CD4-positive, alpha-beta T cell (primary cell): ENCODE measurements at places on chromosomes 3 and 15.

- DNase-seq = no peak
Observed at GRCh38 chr3:128091586-128091985, 32.0 kb downstream of the RUVBL1 start.

- DNase-seq = no peak
Observed at GRCh38 chr3:45154641-45155147, 8.5 kb upstream of the CDCP1 start.

DNA sequence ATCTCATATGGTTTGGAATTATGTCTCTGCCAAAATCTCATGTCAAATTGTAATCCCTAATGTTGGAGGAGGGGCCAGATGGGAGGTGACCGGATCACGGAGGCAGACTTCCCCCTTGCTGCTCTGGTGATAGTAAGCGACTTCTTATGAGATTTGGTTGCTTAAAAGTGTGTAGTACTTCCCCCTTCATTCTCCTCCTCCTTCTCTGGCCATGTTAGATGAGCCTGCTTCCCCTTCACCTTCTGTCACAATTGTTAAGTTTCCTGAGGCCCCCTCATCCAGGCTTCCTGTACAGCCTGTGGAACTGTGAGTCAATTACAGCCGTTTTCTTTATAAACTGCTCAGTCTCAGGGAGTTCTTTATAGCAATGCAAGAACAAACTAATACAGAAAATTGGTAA is 51.1 kb downstream of the NEDD4 start:
- no peak for DNase-seq

DNA sequence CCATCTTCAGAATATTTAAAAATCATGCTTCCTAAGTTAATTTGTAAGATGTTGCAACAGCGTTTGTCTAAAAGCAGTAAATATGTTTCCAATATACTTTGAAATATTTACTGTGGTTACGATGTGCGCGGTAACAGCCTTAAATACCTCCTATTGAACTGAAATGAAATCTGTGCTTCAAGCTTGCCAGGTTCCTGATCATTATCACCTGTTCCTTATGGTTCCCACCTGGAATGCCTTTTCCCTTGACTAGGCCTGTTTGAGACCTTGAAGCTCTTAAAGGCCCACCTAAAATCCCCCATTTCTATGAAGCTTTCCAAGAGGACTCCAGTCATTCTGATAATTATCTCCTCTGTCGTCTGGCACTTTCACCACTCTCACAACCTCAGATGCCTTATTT is 146.7 kb downstream of the NAALADL2 start:
- DNase-seq = no peak

- no peak for DNase-seq
Observed at GRCh38 chr3:170346481-170347392, 10.8 kb upstream of the SKIL start.

GRCh38 chr3:11394392-11394791 is 122.2 kb downstream of the ATG7 start:
- DNase-seq = no peak

DNA sequence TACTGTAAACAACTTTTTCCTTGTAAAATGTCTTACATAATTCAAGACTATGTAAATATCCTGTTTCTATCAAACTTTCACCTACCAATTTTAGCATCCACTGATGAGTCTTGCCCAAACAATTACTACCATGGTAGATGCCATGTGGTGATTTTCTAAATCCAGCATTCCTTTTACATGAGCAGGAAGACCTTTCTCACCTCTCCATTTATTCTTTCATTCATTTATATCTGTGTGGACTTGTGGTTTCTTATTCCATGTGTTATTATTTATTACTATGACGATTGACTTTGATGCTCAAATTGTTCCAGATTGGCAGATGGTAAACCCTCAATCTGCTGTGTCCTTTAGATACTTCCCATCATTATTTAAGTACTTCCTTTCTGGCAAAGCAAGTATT is 62.4 kb downstream of the IFT57 start:
- no peak for DNase-seq

- no peak for DNase-seq
Observed at GRCh38 chr3:61882253-61882652, 320.9 kb downstream of the PTPRG start.

- no peak for DNase-seq
Observed at GRCh38 chr3:34669490-34669889, 871.1 kb downstream of the PDCD6IP start.

DNA sequence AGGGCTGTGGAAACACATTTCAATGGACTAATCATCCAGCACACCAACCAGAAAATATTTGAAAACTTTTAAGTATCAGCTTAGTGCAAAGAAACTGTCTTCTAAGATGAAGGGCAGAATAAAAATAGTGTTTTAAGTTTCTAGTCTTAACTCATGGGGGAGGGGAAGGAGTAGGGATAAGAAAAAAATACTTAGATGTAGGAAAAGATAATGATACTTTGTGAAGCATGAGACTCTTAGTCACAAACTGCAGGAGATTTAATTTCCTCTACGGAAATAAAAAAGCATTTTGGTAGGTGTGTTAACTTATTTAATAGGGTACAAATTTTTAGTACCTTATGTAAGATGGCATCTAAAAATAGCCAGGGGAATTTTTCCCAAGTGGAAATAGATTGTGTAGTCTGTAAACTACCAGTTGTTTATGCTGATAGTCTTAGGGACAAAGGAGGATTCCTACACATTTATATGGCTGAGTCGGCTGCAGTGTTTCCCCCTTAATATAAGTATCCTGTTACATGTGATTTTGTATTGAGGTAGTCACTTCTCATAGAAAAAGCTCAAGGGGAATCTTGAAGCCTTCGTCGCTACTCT is 78.2 kb upstream of the GBE1 start:
- DNase-seq = no peak

DNA sequence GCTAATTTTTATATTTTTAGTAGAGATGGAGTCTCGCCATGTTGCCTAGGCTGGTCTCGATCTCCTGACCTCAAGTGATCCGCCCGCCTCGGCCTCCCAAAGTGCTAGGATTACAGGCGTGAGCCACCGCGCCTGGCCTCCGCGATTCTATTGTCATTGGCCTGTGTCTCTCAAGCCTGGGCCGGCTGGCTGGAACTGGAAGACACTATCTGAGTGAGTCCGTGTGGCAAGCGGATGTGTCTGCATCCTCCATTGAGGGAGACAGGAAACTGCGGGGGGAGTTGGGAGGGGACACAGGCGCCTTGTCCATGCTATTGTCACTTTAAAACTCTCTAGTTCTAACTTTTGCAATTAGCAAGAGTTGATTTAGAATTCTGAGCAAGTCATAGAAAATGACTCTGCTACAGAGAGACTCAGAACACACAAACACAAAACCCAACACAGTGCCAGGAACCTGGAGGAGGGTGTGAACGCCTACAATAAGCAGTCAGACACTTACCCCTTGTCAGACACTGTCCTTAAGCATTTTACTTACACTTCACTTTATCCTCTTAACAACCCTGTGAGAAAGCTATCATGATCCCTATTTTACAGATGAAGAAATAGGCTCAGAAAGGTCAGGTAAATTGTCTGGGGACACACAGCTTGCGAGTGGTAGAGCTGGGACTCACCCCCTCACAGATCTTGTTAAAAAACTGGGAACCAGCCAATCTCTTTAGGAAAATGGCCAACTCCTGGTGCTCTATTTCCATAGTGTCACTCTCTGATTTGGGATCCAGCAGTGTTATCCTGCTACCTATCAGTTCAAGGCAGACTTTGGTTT is 38.7 kb downstream of the ANP32A start:
- DNase-seq = peak; percentile 47

DNA sequence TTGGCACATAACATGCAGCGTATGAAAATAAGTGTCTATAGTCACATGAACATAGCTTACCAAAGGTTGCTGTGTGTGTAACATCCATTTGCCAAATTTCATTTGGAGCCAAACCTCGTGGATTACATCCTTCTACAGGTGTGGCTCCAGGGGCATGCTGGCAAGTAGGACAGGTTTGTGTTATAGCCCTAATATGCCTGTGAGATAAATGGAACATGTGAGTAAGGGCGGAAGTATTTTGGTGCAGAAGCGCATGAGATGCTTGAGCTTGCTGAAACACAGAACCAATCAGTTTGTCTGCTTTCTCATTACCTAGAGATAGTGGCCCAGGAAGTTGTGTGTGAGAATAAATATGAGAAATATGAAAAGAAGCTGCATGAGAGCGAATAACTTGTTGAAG is 21.8 kb upstream of the XCR1 start:
- DNase-seq = no peak

DNA sequence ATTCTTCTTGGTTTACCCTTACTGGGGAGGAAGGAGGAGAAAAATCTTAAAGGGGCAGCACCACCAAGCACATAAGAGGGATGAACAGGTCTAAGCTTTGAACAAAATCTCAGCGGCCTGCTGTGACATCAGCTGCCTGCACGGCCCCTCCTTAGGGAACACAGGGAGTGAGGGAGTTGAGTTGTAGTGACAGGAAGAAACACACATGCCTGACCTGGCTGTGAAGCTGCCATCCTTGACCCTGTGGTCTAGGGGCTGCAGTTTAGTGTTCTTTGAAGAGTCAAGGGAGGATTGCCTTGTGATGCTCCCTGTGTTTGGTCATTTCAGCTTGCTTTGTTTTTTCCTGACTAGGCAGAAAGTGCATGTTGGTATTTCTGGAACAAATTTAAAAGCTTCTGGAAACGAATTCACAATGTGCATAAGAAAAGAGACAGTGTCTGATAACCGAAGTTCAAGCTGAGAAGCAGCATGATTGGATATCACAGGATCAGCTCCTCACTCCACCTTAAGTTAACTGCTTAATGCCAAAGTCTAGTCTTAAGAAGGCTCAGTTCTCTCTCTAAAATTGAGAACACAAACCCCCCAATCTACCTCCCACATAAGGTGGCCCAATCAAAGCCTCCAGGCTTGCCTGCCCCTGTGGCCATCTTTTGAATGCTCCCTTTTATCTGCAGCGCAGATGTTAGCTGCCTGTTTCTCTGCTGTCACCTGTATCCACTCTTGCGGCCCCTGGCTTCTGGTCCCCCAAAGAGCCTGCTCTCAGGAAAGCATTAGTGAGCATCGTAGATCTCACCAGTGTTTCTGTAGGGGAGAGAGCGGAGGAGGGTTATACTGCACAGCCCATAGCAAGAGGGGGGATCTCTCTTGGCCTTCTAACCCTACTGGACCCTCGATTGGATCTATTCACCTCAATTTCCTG is 82.2 kb downstream of the SCN11A start:
- no peak for DNase-seq

- DNase-seq = no peak
Observed at GRCh38 chr3:126212620-126213378, 32.4 kb upstream of the ALDH1L1 start.

DNA sequence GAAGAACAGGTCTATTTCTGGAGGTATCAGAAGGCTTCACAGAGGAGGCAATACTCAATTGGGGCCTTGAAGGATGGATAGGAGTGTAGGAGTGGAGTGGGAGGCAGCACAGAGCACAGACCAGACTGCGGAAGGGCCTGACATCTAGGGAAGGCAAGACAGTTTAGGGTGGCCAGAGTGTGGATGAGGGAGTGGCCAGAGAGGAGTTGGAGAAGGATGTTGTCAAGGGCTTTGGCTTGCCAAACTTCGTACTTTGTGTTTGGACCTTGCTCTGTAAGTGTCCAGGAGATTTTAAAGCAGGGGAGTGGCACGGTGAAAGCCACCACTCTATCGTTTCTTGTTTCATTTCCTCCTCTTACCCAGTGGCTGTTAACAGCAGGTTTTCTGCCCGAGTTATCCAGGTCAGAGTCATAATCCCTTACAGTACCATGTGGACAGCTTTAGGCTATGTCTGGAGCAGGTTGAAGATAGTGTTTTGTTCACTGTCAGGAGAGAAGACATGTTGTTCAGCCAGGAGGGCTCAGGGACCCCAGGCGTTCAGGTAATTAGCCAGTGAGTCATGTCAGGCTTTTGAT is 12.3 kb downstream of the SMAD3 start:
- no peak for DNase-seq

DNA sequence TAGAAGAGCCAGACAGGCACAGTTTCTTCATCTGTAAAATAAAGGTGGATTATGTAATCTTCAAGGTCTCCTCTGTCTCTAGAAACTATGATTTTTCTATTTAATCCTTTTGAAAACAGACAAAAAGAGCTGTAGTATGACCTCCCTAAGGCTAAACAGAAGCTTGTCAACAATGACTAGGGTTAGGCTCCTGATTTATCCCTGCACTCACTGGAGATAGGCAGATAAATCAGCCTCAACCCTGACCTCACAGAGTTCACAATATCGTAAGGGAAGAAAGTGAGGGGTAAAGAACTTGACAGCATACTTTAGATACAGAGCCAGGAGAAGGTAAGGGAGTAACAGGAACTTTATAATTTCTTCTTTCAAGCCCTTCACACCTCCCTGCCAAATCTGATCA is 124.8 kb downstream of the TMCC1 start:
- no peak for DNase-seq

DNA sequence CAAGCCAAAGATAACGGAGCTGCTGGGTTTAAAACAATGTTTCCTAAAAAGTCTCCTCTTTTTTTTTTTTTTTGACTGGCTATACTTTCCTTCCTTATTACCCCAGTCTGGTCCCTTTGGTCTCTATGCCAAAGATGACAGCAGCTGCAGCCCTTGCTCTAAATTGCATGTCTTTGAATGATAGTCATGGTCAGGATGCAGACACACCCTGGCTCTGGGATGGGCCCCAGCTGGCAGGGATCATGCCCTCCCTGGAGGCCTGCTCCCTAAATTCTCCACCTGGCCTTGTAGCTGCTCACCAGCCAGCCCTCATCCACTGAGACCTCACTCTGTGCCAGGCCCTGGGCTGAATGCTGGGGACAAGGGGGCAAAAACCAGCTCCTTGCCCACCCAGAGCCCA is 95.8 kb downstream of the MESD start:
- DNase-seq = no peak
